ENCODE measurements at places on chromosomes 2 and 18. TPM values are rescaled to one million over a fixed set of nuclear protein-coding genes. Genes with fewer than 3 reads are reported as not detected.

The TMEM163 gene
- total RNA-seq: 3.2 TPM

The LDLRAD4 gene
- total RNA-seq: 2.2 TPM

The MGAT4A gene
- total RNA-seq: 60.4 TPM

The SP140 gene
- total RNA-seq: 0.10 TPM
